ENCODE measurements at places on chromosomes 1 and 21.
A peak's percentile ranks its signal among the peaks of the same experiment; 100 is the strongest.

DNA sequence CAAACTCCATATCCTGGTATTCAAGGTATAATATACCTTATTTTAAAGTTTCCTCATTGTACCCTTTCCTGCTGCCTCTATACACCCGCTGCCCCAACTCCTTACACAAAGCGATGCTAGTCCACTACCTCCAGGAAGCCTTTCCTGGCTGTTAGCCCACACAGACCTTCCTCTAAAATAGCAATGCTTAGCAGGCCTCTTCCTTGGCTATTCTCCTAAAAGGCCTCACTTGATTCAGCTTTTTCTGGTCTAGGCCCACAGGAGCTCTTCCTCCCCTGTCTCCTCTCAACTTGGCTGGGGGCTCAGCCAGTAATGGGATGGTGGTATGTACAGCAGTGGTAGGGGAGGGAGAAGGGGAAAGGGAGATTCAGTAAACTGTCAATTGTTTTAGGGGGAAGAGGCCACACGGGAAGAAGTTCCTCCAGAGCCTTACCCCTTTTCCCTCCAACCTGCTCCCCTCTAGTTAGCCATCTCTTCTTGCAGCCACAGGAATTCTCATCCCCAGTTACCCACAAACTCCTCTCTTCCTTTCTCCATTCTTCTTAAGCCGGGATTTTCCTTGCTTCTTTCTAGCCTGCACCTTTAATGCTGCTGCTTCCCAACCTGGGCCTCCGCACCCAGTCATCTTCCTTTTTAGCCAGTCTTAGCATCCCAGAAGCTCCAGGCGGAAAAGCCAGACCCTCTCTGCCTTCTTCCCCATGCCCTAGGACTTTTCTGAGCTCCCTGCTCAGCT lies 2.6 kb downstream of the LRRC41 start:
- no peak for DNase-seq

DNA sequence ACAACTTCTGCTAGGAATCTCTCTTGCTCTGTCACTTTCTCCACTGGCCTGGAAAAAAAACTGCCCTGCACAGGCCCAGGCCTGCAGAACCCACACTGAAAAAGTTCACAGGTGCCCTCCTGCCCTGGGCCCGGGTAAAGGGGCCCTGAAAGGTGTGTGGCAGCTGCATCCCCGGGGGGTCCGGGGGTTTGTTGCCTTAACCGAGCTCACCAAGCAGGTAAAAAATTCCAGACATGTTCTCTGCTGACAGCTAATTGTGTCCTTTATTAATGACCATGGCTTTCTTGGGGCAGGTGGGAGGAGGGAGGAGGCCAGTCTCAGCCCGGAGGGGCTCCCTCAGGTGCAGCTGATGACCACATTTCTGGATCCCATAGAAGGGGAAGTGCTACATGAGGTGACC lies 122.9 kb downstream of the LACTBL1 start:
- DNase-seq = no peak

DNA sequence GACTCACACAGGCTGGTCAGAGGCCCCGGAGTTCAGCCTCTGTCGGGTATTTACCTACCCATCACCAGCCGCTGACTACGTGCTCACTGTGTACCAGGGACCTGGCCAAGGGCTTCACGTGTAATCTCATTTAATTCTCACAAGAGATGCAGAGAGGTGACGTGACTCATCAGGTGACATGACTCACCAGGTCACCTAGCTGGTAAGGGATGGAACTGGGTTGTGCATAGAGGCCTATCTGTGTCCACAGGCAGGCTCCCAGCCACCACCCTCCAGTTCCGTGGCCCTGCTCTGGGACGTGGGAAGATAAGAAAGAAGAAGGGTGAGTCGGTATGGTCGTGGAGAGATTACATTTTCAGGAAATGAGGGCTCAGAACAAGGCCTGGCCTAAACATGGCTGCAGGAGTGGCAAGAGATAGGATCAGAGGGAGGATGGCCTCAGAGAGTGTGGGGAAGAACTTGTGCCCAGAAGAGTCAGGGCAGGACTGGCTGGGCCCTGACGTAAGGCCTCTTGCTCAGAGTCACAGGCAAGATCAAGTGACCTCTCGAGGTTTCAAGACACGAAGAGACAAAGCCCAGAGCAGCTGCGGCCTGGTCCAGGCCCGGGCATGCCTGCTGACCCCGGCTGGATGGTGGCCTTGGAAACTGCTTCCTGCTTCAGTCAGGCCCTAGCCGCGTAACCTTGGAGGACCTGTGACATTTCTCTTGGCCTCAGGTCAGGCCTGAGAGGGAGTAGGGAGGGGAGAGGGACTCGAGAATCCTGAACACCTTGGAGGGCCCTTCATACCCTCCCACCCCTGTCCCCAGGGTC lies 52.7 kb upstream of the WASF2 start:
- DNase-seq = peak; percentile 33

DNA sequence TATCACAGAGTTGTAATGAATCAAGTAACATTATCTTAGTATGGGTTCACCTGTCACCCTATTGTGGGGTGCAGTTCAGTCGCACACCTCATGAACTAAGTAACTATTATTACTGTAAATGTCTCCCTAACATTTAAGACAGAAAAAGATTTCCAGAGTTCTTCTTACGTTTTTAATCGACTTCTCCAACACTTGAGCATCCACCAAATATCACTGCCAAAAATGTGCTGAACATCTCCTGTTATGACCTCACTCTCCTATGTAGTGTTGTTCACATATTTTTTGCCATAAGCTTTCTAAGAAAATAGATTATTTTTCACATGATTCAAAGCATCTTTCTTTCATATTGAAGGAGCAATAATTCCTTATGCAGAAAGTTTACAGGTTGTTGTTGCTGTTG lies 1.3 kb downstream of the TTLL7 start:
- no peak for DNase-seq

- no peak for DNase-seq
Measured at GRCh38 chr1:167328816-167329483, 108.3 kb downstream of the POU2F1 start.

Data from activated CD4-positive, alpha-beta T cell treated with anti-CD3 and anti-CD28 coated beads, Interleukin-2, Interleukin-6, amounts not matched to agents 100 ng/mL and 50 ng/mL, durations not matched to agents 16 hours and 8 hours (primary cell).